ENCODE measurements at places on chromosomes 11 and 22.

- no peak for DNase-seq
Observed at GRCh38 chr11:128304666-128305485, 282.5 kb downstream of the ETS1 start.

GRCh38 chr11:70575396-70576060 is 177.2 kb downstream of the CTTN start:
- DNase-seq, result no peak

GRCh38 chr11:44593251-44593650 is 27.8 kb downstream of the CD82 start:
- DNase-seq, result no peak

DNA sequence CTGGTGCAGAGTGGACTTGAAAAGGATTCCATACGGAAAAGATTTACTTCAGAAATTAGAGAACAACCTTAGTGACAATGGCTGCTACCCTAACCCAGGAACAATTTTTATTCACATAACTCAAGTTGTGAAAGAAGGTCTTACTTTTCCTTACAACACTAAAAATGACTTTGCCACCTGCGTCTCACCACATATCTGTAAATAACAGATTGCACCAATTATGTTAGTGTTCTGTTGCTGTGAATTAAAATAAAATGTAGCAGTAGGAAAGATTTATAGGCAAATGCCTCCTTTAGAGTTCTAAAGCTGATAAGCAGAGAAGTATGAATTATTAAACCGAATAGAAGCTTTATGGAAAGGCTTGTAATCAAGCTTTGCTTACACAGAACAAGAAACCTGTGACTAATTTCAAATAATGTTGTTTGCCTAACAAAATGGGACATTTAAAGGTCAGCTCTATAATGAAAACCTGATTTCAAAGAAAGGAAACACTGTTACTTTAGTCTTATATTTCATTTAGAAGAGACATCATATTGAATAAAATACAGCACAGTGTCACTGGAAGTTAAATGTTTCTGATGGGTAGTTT is 2237.8 kb downstream of the LRRC4C start:
- DNase-seq, result no peak

DNA sequence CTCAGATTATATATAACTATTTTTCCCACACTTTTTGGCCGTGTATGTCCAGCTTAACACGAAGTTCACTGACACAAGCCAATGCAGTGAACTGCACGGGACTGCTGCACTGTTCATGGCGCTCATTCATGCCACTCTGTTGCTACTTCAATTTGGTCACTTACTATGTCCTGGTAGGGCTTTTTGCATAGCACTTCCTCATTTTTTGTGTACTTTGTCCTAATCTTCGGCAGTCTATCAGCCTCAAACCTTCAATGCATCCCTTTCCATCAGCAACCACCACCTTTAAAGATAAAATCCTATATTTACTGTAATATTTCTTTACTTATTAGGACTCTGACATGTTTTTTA is 18.7 kb upstream of the ARHGAP32 start:
- no peak for DNase-seq

GRCh38 chr22:38142606-38143005 is 32.1 kb upstream of the BAIAP2L2 start:
- no peak for DNase-seq

Measured in stimulated activated CD8-positive, alpha-beta memory T cell treated with anti-CD3 and anti-CD28 coated beads, Interleukin-2, amount 100 ng/mL, for 1 hour (primary cell).